ENCODE measurements at places on chromosomes 7 and 10.
A peak's percentile ranks its signal among the peaks of the same experiment; 100 is the strongest.

DNA sequence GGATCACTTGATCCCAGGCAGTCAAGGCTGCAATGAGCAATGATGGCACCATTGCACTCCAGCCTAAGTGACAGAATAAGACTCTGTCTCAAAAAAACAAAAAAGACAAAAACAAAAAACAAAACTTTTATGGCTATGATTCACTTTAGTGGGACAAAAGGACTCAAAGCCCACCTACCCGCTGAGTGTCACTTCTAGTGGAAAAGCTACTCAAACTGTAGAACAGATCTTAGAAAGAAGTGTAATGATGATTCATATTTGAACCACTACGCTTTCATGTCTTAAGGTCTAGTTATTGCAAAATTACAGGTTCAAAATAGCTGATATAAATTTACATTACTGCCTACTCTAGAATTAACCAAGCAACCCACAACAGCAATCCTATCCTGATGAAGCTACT, 47.1 kb upstream of the OTUD1 start:
- no peak for DNase-seq

DNA sequence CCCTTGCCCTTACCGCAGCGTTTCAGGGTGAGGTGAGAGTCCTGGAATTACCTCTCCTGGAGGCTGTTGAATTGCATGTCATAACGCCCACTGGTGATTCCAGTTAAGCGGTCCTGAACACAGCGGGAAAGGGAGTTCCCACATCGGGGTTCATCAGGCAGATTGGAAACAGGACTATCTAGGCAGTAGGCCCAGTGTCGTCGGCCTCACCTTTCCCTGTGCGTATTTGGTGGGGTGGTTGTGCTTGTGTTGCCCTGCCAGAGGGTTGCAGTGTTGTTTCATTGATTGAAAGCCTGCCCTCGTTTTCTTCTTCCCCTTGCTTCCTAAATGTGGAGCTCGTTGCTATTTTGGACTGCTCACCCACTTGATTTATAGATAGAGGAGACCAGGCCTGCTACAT, 10.6 kb upstream of the SUN1 start:
- no peak for DNase-seq

- no peak for DNase-seq
Observed at GRCh38 chr7:64951250-64951848, 39.5 kb downstream of the ZNF117 start.

GRCh38 chr7:142094861-142095260, 16.7 kb upstream of the MGAM2 start:
- no peak for DNase-seq

DNA sequence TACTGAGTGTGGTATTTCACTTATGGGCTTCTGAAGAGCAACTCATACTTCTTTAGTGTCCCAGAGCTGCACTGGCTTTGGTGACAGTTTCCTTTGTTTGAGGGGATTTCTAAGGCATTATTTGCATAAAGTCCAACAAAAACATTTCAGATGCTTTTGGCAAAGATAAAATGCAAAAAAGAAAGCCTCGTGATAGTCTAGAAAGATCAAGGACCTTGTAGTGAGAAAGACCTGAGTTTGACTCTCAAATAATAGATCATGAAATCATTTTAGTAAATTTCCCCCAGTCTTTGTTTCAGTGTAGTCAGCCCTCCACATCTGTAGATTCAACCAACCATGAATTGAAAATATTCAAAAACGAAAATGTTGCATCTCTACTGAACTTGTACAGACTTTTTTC, 107.4 kb downstream of the EEPD1 start:
- no peak for DNase-seq

GRCh38 chr10:43160921-43161255, 22.6 kb downstream of the CSGALNACT2 start:
- DNase-seq: no peak

GRCh38 chr10:21280037-21280436, 245.4 kb downstream of the SKIDA1 start:
- no peak for DNase-seq

- DNase-seq: no peak
Observed at GRCh38 chr7:66837007-66837406, 84.0 kb upstream of the TMEM248 start.

- DNase-seq: no peak
Observed at GRCh38 chr10:22715290-22715625, 880 bp upstream of the PIP4K2A start.

DNA sequence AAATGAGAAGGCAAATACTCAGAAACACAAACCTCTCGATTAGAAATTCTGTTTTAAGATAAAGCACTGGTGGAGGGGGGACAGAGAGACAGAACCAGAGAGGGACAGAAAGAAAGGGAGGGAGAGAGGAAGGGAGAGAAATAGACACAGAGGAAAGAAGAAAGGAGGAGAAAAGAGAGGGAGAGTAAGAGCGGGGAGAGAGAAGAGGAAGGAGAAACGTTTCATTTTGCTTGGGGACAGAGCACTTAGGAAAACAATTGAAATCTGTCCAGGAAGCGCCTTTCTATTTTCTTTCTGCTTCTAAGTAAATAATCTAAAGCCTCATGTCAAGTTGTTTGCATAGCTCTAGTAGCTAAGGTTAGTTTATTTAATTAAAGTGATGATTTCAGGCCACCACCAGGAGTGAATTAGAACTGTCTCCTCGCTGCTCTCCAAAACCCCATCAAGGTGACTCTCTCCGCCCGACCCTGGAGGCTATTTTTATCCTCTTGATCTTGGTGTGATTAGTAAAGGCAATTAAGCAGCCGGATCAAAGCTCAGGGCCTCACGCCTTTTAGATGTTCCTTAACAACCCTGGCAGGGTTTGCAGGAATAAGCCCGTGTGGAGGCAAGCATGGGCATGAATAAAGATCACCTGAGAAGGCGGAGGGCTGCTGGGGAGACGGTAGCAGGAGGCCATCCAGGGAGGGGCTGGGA, 73.4 kb upstream of the INSIG1 start:
- no peak for DNase-seq

DNA sequence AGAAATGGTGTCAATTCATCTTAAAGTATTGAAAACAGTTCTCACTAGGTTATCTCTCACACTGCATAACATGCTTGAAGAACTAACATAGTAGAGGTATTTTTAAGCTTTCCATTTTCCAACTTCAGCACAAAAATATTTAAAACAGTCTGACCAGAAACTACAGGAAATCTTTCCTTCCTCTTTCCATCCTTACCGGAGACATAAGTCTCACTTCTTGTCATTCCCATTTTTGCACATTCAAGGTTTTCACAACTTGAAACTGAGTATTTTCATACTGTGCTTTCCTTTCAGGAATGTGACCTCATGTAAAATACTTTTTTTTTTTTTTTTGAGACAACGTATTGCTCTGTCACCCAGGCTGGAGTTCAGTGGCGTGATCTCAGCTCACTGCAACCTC, 45.2 kb downstream of the ARHGAP12 start:
- no peak for DNase-seq

- no peak for DNase-seq
Observed at GRCh38 chr7:93843260-93843659, 47.3 kb downstream of the TFPI2 start.

DNA sequence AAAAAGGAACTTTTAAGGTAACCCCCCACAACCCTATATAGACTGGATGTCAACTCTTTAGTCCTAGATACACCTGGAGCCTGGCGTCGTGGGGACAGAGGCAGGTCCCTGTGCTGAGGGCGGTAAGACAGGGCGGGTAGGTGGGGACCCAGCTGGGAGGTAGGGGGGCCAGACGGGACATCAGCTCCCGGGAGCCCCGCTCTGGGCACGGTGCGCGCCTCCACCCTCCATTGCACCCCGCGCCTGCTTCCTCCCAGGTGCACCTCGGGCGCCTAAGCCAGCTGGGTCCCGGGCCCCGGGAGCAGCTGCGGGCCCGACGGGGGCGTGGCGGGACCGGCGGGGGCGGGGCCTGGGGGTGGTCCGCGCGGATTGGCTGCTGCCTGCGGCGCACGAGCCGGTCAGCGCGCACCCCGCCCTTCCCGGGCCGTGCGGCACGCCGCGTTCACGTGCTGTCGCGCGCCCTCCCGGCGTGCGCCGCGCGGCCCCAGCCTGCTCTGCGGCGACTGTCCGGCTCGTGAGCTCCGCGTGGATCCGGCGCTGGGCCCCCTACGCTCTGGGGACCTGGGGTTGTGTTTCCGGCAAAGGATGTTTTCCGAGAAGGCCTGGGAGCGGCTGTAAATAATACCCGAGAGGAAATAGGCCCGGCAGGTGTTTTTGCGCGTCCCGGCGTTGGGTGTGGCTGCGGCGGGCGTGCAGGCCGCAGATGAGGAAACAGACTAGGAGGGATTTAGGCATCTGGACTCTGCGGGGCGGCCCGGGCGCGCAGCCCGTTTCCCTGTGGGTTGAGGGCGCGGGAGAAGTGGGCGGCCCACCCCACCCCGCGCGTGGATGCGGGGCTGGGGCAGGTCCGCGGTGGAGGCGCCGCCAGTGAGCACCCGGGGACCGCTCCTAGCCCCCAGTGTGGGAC, 39.1 kb upstream of the PFKFB3 start:
- peak; percentile 93 for DNase-seq

DNA sequence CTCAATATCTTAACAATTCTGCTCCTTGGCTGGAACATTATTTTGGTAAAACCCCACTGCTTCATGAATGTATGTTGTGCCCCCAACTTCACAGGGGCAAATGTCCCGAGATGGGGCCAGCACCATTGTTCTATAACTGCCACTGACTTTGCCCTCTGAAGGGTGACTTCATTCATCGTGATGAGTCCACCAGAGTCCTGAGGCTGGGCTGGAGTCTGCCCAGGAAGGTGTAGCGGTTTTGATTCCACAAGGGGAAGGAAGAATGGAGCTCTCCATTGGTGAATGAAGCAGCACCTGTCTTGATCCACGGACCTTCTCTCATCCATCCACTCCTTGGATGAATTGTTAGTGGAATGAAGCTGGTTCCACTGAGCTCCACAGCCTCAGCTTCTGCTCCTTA, 18.4 kb downstream of the AKR1B1 start:
- no peak for DNase-seq

DNA sequence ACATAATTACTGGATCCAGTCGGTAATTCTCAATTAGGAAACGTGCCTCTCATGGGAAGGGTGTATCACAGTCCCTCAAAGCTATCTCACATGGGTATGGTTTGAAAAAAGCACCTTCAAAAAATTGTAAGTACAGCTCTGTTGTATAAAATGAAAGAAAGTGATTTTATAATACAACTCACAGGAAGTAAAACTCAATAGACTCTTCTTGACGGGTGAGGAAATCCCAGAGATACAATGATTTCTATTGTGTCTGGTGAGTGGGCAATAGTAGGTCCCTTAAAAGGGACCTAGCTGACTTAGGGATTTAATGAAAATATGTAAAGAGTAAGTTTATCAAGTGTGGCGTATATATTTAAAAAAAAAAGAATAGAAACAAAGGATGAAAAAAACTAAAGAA, 27.0 kb downstream of the TASOR2 start:
- no peak for DNase-seq

DNA sequence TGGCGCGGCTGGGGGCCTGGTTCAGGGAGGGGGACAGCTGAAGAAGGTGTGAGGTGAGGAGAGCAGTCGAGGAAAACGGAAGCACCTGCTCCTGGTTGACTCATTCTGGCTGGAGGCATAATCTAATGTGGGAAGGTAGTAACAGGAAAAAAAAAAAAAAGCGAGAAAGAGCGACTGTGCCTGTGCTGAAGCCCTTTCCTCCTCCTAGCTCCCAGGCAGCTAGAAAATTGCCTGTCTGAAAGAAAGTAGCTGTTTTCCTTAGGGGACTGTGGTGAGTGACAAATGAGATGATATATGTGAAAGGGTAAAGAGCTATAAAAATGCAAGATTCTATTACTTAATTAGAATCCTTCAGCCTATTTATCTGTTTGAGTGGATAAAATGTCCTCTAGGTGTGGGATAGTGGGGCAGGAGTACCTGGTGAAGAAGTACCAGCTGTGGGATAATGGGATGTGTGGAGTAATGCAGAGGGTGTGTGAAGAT, 4.9 kb upstream of the MEST start:
- no peak for DNase-seq

DNA sequence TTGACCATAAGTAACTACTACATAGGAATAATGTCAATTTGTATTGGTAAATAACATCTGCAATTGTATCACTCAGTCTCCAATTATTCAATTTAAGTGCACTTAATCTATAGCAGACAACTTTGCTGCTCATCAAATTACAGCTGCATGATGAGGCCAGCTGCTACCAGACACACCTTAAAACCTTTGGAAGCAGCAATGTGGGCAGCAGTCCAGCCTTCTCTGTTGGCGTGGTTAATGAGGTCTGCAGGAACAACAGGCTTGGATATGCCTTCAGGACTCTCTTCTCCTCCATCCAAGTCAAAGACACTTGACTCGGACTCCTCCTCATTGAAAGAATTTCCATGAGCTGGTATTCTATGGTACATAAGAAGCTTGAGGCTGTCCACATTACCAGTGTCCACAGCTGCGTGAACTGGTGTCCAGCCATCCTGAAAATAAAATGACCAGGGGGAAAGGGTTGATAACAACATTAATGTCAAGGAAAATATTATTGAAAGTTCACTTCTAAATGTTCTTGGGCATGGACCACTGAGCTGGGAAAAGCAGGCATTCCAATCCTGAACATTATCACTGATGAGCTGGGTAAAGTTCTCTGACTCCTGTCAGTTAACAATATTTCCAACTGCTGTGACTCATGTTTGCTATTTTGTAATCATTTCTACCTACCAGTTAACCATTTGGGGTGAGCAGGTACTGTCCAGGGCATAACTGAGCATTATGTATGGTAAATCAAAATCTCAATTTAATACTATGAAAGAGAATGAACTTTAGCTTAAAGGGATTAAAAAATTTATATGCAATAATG, 95.7 kb downstream of the CTTNBP2 start:
- no peak for DNase-seq

DNA sequence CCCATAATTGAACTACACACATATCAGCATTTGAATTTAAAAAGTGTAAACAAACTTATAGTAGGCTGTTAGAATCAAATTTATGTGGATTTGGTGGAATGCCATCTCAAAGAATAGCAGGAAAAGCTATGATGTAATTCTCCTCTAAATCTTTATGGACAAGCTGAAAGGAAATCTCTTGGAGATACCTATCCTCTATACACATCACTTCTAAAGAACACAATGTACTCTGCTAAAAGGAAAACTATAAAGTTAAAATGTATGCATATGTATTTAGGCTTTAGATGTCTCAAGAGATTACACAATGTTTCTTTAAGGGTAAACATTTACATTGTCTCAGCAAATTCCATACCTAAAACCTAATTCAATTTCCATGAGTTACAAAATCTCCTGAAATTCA, 323.3 kb downstream of the CRPPA start:
- no peak for DNase-seq

DNA sequence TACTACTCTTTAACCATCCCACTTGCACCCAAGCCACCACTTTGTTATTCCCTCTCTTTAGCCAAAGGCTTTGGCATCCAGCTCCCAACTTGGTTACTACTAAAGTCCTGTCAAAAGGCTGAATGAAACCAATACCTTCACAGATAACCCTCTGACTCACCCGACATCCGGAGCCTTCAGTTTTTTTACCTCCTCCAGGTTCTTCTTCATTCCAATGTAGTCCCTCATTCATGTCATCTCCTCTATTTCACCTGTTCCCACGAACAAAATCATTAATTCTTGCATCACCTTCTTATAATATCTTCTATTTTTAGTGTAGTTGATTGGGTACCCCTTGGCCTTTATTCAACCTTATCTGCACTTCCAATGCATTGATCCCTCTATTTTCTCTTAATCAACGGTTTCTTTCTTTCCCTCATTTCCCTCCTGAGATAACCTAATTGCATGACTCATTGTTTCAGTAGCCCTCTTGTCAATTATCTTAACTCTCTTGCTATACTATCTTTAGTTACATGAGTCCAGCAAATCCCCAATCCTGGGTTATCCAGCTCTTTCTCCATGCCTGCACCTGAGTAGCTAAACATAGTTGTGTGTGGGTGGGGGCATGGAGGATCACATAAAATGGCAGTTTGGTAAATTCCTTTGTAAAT, 87.2 kb upstream of the COL1A2 start:
- DNase-seq: no peak

Measured in activated T-helper 1 cell treated with Interleukin-2 at 50 U/mL for 16 hours (primary cell).